ENCODE measurements at places on chromosomes 2 and 18. TPM values are rescaled to one million over a fixed set of nuclear protein-coding genes. Genes with fewer than 3 reads are reported as not detected.

- DNase-seq, result no peak
Measured at GRCh38 chr2:134693359-134694330, 25.2 kb downstream of the TMEM163 start.

- no peak for DNase-seq
Measured at GRCh38 chr2:64204703-64205102, 60.5 kb upstream of the PELI1 start.

- DNase-seq, result peak; percentile 26
Measured at GRCh38 chr18:74368901-74369705, 53.5 kb downstream of the C18orf63 start.

GRCh38 chr2:96265349-96265839 lies 403 bp downstream of the TMEM127 start:
- DNase-seq, result peak; percentile 23

- no peak for DNase-seq
Measured at GRCh38 chr2:145721681-145722080, 1201.8 kb upstream of the ZEB2 start.

DNA sequence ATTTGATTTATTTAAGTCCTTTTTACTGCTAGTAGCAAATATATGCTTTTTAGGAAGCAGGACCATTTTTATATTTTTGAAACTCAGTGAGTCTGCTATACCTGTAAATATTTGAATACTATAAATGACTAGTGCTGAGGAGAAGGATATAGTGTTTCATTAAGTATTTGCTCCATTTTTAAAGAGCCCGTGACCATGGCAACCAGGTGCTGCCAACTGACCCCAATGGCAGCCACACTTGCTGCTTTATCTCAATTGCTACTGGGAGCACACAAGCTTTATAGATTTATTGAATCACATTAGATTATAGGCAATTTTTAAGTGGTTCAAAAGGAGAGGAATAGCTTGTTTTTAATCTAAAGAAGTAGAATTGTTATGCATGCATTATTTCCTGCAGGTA lies 142.0 kb downstream of the SCG2 start:
- DNase-seq, result no peak

DNA sequence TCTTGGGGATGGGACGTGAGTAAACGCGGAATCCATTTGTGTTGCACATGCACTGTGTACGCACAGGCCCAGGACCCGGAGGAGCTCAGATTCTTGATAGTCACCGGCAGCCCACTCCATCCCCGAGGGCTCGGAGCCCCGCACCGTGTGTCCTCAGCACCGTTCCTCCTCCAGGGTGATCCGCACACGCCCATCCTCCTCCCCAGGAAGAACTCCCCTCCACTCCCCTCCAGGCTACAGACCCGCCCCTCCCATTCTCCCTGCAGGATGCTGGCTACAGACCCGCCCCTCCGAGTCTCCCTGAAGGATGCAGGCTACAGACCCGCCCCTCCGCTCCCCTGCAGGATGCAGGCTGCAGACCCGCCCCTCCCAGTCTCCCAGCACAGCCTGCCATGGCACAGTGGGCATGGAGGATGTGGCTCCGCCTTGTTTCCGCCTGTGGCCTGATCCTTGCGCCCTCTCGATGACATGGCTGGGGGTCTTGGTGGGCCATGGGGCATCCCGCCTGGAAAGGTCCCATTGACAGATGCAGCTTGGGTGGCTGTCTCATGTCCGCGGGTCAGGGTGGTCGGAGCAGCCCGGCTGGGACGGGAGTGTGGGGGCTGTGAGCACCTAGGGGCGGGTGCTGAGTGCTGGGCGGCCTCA lies 14.1 kb downstream of the CTDP1 start:
- no peak for DNase-seq

DNA sequence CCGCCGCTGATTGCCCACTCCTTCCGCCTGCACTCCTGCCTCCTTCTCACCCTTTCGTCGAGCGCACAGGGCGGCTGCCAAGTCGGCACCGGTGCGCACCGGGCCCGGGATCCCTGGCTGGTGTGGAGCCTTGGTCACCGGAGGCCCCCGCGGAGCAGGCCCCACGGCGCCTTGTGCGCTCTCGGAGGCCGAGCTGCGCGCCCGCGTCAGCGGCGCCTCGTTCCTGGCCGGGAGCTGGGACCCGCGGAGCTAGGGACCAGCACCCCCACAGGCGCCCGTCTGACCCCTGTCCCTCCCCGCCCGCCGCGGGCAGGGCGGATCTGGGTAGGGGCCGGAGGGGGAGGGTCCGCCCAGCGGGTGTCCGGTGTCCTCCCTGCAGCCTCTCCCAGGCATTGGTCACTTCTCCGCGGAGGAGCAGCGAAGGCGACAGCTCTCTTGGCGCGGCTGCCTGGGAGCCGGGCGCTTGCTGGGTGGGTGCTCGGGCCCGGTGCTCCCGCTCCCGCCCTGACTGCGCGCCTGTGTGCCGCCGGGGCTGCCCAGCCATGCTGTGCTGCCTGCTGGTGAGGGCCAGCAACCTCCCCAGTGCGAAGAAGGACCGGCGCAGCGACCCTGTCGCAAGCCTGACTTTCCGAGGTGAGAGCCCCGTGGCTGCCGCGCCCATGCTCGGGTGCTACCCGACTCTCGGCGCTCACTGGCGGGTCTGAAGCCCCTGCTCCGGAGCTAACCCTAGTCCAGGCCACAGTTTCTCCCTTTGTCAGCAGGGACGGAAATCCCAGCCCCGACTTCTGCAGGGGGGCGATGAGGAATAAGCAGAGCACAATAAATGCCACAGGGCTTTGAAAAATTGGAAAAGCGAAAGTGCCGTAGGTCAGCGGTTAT lies 13.2 kb downstream of the DYSF start:
- no peak for DNase-seq

GRCh38 chr2:124755386-124755785 lies 730.3 kb downstream of the CNTNAP5 start:
- DNase-seq, result no peak

- no peak for DNase-seq
Measured at GRCh38 chr2:28499282-28499681, 3.4 kb downstream of the PLB1 start.

DNA sequence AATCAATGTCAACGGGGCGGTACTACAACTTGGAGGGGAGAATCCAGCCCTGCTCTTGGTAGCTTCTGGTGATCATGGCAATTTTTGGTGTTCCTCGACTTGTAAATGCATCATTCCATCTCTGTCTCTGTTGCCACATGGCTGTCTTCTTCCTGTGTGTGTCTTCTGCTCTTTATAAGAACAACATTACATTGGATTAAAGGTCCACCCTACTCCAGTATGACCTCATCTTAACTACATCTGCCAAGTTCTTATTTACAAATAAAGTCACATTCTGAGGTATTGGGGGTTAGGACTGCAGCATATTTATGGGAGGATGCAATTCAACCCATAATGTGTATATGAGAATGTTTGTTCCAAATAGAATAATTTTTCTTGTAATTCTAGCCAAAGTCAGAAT lies 28.8 kb upstream of the FIGN start:
- no peak for DNase-seq

DNA sequence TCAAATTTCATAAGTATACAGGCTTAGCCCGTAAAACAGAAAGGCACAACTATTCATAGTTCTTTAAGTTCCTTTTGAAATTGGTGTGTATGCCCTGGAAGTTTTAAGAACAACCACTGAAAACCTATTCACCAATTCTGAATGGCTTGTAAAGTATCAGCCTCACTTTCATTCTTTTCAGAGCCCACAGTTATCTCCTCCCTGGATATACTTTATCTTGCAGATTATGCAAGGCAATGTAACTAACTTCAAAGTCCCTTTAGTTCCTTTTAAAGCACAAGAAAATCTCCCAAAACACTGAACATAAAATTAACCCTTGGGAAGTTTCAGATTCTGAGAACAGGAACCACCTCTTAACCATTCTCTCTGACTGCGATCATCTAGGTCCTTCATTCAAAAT lies 1.1 kb downstream of the STRN start:
- DNase-seq, result no peak

DNA sequence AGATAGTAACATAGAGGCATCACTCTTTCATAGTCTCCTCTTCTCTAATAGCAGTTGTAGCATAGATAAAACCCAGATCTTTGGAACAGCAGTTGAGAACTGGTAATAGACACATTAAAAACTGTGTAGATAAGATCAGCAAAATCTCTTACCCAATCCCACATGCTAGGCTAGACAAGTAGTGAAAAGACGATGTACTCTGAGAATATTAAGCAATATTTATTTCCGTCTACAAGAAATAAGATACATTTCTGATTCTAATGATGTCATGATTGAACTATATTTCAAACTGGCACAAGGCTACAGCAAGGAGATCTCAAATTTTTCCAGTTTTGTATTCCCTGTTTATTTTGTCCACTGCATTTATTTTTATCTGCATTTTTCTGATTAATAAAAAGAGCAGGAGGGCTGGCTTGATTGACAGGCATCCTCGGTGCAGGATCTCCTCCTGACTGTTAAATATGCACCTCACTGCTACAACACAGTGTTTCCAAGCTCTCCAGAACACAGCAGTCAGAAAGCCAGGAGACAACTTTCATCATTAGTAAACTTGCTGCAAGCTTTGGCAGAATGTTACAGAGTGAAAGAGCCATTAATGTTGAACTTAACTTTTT lies 73.3 kb upstream of the ATIC start:
- DNase-seq, result no peak

GRCh38 chr2:54638103-54638502 lies 85.4 kb upstream of the EML6 start:
- no peak for DNase-seq

DNA sequence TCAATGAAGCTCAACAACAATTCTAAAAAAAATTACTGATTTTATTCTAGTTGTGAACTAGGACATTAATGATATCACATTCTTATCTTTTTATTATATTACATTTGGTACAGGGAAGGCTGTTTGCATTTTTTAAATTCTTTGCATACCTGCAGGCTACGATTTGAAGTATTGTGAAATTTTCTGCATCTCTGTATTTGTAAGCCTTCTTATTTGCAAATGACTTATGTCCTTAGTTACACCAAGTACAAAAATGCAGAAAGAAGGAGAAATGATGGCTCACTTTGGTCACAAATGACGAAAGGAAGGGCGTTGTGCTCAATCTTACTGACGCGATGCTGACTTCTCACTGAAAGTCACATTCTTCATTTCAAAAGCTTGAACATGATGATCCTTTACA lies 227.5 kb upstream of the SOX11 start:
- no peak for DNase-seq

GRCh38 chr18:74513883-74514205 lies 17.7 kb downstream of the CNDP2 start:
- no peak for DNase-seq

GRCh38 chr2:223865124-223865523 lies 27.7 kb upstream of the AP1S3 start:
- DNase-seq, result no peak

GRCh38 chr2:13698847-13699246 lies 933.7 kb upstream of the LRATD1 start:
- DNase-seq, result no peak

DNA sequence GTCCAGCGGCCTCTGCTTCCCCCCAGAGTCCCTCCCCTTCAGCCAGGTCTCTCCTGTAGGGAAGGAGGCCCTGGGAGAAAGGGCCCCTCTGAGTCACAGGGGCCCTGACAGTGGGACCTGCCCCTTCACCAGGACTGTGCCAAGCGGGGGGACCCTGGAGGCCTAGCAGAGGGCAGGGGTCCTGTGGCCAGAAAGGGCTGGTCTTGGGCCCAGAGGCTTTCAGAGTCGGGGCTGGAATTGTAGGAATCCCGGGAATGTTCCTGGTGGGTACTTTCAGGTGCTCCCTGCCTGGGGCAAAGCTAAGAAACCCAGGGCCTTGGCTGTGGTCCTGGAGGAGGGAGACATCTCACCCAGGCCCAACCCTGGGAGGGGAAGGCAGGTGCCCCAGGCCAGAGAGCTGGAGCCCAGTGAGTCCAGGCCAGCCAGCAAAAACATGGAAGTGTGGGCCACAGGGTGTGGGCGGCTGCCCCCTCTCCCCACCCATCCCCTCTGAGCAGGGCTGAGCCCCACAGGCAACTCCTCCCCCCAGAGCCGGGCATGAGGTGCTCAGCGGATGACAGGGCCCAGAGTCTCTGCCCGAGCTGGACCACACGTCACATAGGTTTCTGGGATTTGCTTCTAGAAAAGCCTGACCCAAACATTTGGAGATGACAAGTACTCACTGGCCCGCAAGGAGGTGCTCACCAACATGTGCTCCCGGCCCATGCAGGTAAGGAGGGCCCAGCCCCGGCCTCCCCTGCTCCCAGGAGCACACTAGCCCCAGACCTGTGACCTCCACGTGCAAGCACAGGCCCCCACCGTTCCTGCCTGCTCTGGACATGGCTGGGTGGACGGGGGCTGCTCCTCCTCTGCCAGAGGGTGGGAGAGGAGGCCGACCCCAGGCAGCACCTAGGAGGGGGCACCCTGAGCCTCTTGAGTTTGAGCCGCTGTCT lies 48.2 kb upstream of the ALPP start:
- DNase-seq, result no peak

- DNase-seq, result no peak
Measured at GRCh38 chr2:3612639-3613523, 18.0 kb downstream of the COLEC11 start.

Gene STK36
- total RNA-seq, result 68.6 TPM

Gene BCL11A
- total RNA-seq, result 0.22 TPM

Gene GPAT2
- 5.7 TPM for total RNA-seq

Gene MERTK
- 61.8 TPM for total RNA-seq

Gene GBX2
- not detected for total RNA-seq

Gene MTIF2
- total RNA-seq, result 21.3 TPM

Gene ALPI
- total RNA-seq, result not detected

Gene HJURP
- not detected for total RNA-seq

Gene ABCG8
- total RNA-seq, result not detected

Gene RTP5
- not detected for total RNA-seq

Gene RPRD1A
- total RNA-seq, result 72.8 TPM
